OCI-M1 (cell line): ENCODE measurements at places on chromosomes 12 and 14.

- no peak for DNase-seq
Measured at GRCh38 chr12:90510948-90511347, 444.0 kb downstream of the CCER1 start.

DNA sequence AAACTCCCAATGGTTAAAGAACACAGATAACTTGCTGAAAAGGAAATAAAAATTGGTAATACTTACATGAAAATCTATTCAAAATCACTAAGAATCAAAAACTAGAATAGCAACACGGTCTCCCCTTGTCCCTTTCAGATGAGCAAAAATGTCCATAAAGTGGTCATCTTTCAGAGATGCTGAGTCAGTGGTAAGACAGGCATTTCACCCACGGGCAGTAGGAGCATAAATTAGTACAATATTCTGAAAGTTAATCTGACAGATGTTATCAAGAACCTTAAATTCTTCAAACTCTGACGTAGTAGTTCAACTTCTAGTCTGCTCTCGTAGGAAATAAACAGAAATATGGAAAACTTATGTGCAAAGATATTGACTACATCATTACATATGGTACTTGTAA lies 33.1 kb upstream of the GNPNAT1 start:
- DNase-seq: no peak

GRCh38 chr12:81143057-81143456 lies 65.2 kb downstream of the ACSS3 start:
- DNase-seq: no peak

DNA sequence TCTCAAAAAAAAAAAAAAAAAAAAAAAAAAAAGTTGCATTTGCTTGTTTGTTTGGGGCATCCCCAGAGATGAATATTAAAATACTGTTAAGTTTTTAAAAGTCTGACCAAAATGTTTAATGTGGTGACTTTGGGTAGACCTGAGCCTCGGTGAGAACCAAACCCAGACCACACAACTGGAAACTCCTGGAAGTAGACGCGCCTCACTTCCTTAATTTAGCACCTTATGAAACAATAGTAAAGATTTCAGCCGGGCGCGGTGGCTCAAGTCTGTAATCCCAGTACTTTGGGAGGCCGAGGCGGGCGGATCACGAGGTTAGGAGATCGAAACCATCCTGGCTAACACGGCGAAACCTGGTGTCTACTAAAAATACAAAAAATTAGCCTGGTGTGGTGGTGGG lies 9.3 kb downstream of the NFKBIA start:
- DNase-seq: no peak

DNA sequence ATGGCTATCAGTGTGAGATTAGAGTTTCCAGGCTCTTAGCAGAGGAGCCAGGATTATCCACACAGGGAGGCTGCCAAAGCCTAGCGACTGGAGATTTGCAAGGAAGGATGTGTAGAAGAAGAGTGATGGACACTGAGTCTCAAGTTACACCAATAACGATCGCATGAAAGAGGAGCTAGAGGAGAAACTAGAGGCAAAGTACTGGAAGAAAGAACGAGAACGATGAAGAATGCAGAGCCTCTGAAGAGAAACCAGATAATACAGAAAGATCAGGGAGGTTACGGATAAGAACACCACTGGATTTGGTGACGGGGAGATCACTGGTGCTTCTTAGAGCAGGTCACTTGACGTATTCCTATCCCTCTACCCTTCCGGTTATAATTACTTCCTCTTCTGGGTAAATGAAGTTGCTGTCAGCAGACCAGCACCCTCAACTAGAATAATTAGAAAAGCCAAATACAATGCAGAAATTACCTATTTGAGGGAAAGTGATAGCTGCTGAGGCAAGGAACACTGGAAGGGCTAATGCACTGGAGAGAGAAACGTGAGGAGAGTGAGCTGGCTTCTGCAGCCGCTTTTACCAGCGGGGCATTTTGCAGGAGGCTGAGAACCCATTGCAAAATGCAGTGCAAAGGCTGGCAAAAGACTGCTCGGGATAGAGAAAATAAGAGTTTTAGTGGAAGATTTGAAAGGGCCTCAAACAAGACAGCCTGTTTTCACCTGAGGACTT lies 93.1 kb upstream of the HIF1A start:
- DNase-seq: peak; percentile 30

DNA sequence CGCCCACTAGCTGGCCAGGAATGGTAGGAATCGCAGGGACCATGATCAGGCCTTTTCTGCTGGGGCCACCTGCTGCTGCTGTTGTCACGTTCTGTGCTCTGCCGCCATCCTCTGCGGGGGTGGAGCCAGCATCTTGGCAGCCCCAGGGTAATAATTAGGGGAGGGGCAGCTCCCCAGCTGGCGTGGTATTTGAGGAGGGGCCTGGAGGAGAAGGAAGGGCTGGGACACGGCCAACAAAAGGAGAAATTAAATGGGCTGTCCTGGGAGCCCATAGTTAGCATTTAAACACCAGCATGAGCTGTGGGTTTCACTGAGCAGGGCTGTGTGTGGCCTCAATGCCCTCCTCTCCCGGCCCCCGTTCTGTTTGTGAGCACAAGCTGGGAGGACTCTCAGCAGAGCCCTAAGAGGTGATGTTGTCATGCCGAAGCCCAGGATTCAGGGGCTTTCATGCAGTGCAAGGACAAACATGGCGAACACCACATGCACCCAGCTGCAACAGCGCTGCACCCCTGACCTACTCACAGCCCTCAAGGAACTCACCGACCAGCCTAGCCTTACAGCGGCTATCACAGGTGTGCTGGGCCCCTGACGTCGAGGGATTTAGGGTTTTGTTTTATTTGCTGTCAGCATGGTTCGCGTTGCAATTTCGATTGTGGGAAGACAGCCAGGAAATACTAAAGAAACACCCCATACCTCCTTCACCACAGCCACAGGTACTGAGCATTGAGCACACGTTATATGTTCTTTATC lies 324.3 kb downstream of the CACNA1C start:
- DNase-seq: no peak

DNA sequence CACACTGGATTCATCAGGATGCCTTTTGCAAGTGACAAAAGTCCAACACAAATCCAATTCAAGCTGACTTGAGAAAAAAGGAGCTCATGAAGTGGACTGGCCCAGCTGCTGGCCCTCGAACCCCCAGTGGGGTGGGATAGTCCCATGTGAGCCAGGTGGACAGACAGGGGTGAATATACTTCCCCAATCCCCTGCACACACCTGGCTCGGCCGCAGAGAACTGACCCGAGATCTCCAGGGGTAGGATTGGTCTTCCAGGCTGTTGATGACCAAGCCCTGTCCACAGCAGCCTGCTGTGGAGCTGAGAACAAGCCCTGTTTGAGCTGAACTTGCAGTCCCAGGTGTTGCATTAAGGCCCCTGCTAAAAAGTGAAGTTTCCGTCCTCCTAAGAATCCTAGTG lies 56.2 kb downstream of the TPCN1 start:
- DNase-seq: no peak
